Esophagus squamous epithelium (tissue), 5 donors: ENCODE measurements at places on chromosomes 13 and 19.

DNA sequence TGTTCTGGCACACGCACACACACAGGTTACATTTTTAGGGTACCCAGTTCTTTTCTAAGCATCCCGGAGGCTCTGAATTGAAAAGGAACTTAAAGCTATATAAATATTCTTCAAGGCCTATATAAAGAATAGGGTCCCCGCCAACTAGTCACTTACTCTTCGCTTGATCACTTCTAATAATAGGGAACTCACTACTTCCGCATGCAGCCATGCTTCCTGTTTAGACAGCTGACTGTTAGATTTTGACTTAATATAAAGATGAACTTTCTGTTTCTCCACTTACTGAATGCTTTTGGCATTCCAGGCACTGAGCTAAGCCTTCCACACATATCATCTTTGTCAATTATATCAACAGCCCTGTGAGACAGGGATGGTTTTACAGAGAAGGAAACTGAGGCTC lies 259.6 kb downstream of the TSHZ3 start:
- no peak for DNase-seq

- no peak for DNase-seq
These were observed 95.5 kb upstream of the RNF113B start for GRCh38 chr13:98272549-98272948.

GRCh38 chr13:112348642-112349345 lies 27.4 kb upstream of the SPACA7 start:
- DNase-seq: no peak

DNA sequence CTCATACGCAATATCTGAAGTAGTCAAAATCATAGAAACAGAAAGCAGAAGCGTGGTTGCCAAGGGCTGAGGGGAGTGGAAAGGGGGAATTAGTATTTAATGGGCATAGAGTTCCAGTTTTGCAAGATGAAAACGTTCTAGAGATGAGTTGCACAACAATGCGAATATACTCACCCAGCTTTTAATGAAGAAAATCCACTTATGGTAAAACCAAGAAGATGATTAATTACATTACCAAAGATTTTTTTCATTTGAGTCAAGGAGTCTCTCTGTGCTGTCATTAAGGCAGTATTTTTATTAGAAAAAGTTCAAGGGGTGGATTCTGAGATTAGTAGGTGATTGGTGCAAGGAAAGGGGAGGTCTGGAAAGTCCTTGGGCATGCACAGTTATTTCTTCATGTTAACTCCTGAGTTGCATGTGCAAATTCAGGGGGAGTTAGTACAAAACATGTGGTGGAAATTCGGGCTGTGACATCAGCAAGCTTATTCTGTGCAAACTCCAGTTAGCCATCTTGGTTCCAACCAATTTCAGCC lies 6.9 kb upstream of the CBY2 start:
- DNase-seq: no peak

GRCh38 chr19:1923319-1923718 lies 17.7 kb upstream of the CSNK1G2 start:
- no peak for DNase-seq

DNA sequence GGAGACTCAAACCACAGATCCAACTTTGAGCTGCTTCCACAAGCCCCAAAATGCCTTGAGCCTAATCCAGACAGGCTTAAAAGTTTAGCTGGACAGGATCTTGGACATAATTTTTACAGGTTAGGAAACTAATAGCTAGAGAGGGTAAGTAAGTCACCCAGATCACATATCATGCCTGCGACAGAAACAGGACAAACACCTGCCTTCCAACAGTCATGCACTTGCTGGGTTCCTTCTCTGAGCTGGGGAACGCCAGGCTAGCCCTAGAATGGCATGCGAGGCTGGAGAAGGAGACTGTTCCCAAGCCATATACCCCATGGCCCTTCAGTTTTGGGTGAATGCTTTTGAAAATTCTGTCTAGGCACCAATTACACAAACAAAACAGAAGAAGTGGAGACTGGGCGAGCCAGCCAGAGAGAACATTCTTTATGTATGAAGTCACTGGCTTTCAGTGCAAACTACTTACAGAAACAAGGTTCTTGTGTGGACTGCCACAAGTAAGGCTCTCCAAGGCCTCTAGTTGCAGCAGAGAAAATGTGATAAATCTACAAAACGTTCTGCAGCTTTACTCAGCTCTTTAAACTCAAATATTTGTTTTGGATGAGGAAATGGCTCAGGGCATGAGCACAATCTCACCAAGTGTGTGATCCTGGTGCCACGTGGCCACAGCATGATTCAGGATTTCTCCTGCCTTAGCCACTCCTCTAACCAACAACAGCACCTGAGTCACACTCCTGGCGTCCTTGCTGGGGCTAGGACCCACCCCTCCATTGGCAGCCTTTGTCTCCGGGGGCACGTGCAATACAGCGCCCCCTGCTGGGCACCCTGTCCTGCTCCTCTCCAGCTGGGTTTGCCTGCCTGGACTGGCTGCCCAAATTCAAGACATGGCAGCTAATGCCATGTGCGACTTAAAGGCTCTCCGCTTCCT lies 73.4 kb upstream of the UBL3 start:
- no peak for DNase-seq

GRCh38 chr19:1538978-1539377 lies 15.1 kb downstream of the PLK5 start:
- DNase-seq: no peak

DNA sequence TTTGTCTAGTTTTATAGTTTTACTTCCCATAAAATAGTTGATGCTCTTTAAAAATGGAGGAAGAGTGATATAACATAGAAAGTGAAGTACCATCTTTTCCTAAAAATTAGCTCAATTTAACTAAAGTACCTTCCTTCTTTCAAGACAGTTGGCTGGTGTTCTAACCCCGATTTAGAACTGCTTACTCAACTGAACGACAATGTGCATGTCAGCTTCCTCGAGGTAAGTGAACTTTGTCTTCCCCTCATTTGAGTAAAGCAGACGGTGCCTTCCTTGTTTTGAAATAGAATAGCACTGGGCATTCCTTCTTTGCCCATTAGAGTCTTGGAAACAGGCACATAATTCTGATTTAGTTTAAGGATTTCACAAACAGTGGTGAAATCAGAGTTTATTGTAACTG lies 1519.2 kb downstream of the EFNB2 start:
- DNase-seq: no peak

GRCh38 chr13:27868641-27869435 lies 51.0 kb upstream of the PDX1 start:
- no peak for DNase-seq

GRCh38 chr13:100495455-100495854 lies 93.1 kb downstream of the GGACT start:
- no peak for DNase-seq

GRCh38 chr19:38173291-38174041 lies 50.6 kb downstream of the DPF1 start:
- no peak for DNase-seq

DNA sequence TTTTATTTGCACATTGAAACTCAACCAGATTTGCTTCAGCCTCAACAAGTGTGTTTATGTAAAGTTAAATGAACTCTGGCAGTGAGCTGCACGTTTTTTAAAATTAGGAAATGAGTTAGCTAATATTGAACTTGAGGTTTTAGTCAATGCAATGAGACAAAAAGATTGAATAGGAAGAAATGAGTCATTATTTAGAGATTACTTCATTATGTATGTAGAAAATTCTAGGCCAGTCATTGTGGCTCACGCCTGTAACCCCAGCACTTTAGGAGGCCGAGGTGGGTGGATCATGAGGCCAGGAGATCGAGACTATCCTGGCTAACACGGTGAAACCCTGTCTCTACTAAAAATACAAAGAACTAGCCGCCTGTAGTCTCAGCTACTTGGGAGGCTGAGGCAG lies 22.8 kb upstream of the CD70 start:
- DNase-seq: no peak

GRCh38 chr13:112954488-112955270 lies 14.3 kb upstream of the MCF2L start:
- no peak for DNase-seq

DNA sequence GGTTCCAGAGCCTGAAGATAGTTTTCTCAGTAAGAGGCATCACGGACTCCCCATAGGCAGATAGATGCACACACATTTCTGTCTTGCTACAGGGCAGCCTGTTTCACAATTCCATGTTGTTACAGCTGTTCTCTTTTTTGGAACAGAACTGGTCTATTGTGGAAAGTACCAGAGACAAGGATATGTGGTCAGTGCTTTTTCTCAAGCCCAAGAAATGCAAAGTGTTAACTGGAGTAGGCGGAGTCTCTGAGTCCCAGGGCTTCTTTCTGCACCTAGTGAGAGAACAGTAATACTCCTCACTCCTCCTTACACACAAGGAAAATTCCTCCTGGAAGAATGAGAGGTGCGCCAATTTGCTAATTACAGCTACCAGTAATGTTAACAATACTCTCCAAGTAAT lies 141.6 kb upstream of the ARGLU1 start:
- DNase-seq: no peak

DNA sequence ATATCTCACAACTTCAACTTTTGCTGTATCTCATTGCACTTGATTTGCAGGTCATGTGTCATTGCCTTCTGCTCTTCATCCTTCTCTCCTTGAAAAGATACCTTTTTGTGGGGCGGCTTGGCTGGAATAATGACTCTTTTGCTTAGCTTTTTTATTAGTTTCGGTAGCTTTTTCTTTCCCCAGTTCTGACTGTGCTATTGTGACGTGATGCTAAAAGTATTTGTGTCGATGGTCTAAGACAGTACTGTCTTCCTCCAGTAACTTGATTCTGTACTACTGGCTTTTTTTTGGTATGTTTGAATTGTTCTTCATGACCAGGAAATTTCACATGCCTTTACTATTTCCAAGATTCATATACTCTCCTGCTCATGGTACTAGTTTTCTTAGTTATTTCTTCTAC lies 63.1 kb downstream of the SLITRK1 start:
- DNase-seq: no peak
